ENCODE measurements at places on chromosomes 12 and 14. TPM values are rescaled to one million over a fixed set of nuclear protein-coding genes. Genes with fewer than 3 reads are reported as not detected.

DNA sequence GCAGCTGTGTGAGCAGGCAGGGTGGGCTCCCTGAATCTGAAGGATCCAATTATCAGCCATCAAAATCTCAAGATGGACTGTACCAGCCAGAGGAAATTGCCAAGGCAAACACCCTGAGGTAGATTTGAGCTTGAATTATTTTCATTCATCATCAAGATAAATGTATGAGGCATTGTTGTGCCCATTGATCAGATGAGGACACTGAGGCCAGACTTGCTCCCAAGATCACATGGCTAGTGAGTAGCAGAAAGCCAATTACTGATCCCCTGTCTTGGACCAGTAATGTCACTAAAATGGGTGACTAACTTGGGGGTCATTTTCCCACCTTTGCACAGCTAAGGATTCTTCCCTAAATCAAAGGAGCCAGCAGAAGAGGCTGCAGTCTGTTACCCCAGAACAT, 20.9 kb upstream of the CMKLR1 start:
- no peak overlapping the region for H3K27ac ChIP-seq
- no peaks in the 10 kb centered on the region for H3K36me3 ChIP-seq
- H3K4me1 ChIP-seq = no peaks in the 10 kb centered on the region
- H3K4me3 ChIP-seq = no peak overlapping the region

Gene CLEC1B
- total RNA-seq = not detected

- no peak overlapping the region for H3K4me3 ChIP-seq
- no peaks in the 10 kb centered on the region for H3K27me3 ChIP-seq
- peaks cover 23% of the 10 kb centered on the region for H3K4me1 ChIP-seq
- no peak overlapping the region for H3K27ac ChIP-seq
- H3K36me3 ChIP-seq = no peaks in the 10 kb centered on the region
These were observed 216.2 kb downstream of the DUSP6 start for GRCh38 chr12:89135976-89136634.

Gene SPATS2
- 23.2 TPM for total RNA-seq

- H3K27ac ChIP-seq = no peak overlapping the region
- no peaks in the 10 kb centered on the region for H3K36me3 ChIP-seq
These were observed 48.8 kb upstream of the HIF1A start for GRCh38 chr14:61646366-61647116.

- no peaks in the 10 kb centered on the region for H3K4me1 ChIP-seq
- no peak overlapping the region for H3K27ac ChIP-seq
- DNase-seq = no peak
- peaks cover 99% of the 10 kb centered on the region for H3K27me3 ChIP-seq
- H3K36me3 ChIP-seq = no peaks in the 10 kb centered on the region
These were observed 94.2 kb upstream of the MYL2 start for GRCh38 chr12:111014547-111014946.

- H3K36me3 ChIP-seq = no peaks in the 10 kb centered on the region
- H3K4me3 ChIP-seq = no peak overlapping the region
- peaks cover 10% of the 10 kb centered on the region for H3K4me1 ChIP-seq
- H3K27ac ChIP-seq = no peak overlapping the region
- no peak for DNase-seq
- H3K27me3 ChIP-seq = peaks cover 21% of the 10 kb centered on the region
These were observed 25.5 kb upstream of the BCDIN3D start for GRCh38 chr12:49868449-49868848.

DNA sequence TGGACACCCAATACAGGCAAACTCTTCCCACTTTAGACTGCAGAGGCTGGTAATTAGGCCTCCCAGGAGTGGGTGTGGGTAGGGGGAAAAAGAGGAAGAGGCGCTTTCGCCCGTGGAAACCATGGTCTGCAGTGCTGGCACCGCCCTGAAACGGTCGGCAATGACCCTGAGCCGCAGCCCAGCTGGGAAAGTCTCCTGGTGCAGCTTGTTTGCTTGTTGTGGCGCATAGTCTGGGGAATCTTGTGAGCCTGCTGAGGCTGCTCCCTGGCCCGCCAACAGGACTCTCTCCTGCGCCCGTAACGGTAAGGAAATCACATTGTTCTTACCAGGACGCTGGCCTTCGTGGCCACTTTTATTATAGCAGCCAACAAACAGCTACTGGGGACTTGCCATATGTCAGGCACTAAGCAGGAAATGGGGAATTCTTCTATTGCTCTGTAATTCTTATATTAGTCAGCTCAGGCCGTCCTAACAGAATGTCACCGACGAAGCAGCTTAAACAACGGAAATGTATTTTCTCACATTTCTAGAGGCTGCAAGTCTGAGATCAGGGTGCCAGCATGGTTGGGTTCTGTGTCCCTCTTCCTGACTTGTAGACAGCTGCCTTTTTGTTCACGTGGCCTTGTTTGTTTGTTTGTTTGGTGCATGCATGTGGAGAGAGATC, 52.5 kb upstream of the RIN3 start:
- no peaks in the 10 kb centered on the region for H3K4me1 ChIP-seq
- peaks cover 10% of the 10 kb centered on the region for H3K27me3 ChIP-seq
- no peak for DNase-seq
- no peak overlapping the region for H3K27ac ChIP-seq

DNA sequence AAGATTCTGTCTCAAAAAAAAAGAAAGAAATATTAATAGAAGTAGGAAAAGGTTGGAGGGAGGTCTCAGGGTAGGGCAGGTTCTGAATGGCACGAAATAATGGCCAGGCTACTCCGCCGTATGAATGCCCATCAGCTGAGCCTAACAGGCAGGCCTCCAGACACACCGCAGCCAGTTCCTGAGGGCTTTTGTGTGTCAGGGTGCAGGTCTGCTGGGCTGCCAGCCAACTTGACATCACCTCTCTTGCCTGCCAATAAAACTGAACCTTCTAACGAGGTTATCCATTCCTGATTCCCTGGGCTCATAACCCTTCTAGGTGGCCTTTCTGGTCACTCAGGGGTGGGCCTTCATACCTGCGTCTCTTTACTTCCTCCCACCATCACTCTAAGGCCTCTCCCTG, 3.0 kb downstream of the IFI27 start:
- peaks cover 36% of the 10 kb centered on the region for H3K36me3 ChIP-seq
- H3K4me1 ChIP-seq = peaks cover 44% of the 10 kb centered on the region
- no peak for DNase-seq
- H3K4me3 ChIP-seq = no peak overlapping the region
- peaks cover 39% of the 10 kb centered on the region for H3K27me3 ChIP-seq
